ENCODE measurements at places on chromosomes 1 and 21.

DNA sequence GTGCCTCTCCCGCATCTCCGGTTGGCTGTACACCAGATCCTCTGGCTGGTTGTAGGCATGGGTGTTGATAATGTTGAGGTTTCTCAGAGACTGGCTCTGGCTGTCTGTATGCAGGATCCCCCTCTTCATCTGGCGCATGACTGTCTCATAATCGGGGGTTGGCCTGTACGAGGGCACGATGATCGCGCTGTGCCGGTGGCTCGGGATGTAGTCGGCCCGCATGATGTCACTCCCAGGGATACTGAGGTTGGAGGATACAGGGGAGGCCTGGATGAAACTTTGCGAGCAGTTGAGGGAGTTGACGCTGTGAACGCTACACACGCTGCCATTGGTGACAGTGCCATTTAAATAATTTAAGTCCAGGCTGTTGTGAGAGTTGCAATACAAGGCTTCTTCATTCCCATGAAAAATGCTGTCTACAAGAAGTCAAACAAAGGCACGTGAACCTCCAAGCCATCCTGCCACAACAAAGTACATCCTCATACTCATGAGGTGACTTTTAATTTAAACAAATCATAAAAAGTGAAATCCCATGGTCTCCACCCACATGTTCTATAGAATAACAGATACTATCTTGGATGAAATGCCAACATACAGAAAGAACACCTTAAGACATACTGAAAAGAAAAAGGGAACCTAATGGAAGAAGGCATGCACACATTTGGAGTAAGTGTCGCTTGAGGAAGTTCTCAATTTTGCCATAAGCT lies 103.6 kb downstream of the SMYD2 start:
- no peak for DNase-seq

- DNase-seq: peak; percentile 74
These were observed 2.9 kb downstream of the NCDN start for GRCh38 chr1:35560256-35561225.

DNA sequence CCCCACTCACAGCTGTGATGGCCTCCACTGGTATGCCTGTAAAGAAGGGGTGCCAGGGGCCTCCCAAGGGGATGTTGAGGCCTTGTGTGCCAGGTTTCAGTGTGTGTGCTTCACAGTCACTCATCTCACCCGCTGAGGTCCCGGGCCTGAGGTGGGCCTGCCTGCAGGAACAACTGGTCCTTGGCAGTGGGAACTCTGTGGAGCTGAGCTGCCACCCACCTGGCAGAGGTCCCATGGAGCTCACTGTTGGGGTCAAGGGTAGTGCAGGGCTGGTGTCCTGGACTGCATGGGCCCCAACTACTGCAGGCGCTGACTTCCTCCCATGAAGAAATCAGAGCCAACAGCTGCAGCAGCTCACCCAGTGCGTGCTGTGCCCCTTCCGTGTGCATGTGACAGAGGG lies 17.3 kb upstream of the ZNF678 start:
- no peak for DNase-seq

DNA sequence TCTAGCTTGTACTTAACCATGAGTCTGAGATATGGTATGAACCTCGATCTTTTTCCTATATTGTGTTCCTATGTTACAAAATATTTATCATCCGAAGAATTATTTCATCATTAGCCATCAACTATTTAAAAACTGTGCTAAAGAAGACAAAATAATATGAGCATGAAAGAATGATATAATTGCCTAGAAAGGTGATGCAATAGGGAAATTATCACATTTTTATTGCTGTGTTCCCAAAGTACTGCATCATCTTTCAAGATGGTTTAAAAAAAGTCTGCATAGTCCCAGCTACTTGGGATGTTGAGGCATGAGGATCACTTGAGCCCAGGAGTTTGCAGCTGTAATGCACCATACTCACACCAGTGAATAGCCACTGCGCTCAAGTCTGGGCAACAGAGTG lies 126.7 kb downstream of the APP start:
- no peak for DNase-seq

DNA sequence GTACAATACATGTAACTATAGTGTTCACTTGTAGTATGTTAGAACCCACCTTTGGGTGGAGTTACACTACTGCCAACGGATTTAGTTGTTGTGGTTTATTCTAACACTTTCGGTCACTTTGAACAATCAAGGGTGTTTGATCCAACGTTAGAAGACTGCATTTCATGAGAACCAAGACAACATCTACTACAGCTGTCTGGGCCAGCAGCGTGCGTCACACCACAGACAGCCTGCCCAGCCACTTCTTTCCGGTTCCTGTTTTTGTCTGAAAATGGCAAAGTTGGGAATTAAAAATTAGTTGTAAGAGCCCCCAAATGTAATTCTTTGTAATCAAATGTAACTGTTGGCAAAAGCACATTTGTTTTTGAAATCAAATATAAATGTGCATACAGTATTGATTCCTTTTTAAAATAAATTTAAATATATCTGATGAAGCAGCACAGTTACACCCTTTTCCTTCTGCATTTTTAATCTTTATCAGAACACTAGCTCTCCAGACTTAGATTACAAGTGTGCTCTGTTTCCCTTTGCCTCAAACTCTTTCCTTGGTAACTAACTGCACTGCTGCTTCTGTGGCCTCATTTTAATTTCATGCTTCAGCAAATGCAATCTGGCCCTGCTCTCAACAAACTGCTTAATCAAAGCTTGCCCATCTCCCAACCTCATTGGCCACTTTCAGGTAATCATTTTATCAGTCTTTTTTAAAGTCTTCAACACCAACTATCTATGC lies 86.6 kb upstream of the DPH5 start:
- DNase-seq: no peak

DNA sequence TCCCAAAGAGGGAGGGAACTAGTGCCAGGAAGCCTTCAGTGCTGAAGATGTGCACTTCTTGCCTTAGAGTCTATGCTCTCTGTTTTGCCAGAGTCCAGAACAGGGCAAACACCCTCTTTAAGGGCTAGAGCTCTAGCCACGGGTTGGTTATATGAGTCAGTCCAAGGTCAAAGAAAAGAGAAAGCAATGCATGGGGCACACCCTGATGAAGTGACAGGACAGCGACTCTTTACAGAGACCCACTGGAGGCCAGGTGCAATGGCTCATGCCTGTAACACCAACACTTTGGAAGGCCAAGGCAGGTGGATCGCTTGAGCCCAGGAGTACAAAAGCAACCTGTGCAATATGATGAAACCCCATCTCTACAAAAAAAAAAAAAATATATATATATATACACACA lies 86.1 kb downstream of the TGFBR3 start:
- DNase-seq: no peak

GRCh38 chr1:87812871-87813577 lies 484.3 kb downstream of the LMO4 start:
- no peak for DNase-seq

DNA sequence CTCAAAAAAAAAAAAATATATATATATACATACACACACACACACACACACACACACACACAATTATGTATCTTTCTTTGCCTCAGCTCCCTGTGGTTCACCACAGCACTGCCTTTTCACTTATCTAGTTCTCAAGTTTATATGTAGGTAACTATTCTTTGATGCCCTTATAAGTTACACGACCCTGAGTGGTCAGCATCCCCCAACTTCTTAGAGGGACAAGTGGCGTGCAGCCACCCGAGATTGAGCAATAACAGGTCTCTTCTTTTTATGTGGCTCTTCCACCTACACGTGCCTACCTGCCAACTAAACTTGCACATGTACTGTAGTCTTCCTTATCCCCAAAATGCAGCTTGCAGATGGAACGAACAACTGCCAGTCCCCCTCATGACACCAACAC lies 120.8 kb downstream of the GABPA start:
- no peak for DNase-seq

DNA sequence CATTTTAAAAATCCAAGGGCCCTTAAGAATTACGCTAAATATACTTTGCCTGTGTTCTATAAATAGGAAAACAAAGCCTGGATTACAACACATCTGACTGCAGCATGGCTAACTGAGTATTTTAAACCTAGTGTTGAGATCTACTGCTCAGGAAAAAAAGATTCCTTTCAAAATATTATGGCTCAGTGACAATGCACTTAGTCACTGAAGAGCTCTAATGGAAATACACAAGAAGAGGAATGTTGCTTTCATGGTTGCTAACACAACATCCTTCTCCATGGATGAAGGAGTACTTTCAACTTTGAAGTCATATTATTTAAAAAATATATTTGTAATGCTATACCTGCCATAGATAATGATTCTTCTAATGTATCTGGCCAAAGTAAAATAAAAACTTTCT lies 248.3 kb upstream of the NEGR1 start:
- DNase-seq: no peak

DNA sequence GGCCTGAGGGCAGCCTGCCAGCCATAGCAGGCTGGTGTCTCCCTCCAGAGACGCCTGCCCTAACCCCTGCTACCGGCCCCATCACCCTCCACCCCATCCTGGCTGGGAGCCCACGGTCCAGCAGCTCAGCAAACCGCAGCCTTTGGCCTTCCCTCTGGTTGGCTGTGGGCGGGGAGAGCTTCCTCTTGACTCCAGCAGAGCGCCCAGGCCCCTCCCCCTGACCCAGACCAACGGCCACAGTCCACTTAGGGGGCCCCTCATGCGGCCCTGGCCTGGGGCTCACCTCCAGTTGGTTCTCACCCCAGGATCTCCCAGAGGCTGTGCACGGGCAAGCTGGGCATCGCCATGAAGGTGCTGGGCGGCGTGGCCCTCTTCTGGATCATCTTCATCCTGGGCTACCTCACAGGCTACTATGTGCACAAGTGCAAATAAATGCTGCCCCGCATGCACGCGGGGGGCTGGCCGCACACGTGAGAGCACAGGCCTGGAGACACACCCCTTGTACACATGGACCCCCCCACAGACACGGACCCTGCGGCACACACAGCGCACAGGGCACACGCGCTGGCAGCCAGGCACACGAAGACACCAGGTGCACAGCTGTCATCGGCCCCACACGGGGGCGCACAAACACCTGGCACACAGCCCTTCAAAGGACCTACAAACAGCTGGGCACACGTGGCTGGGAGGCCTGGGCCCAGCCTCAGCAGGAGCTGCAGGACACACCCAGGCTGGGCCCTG lies 3.1 kb downstream of the SMIM1 start:
- no peak for DNase-seq

- DNase-seq: no peak
These were observed 79.4 kb downstream of the TGFB2 start for GRCh38 chr1:218424502-218424901.

DNA sequence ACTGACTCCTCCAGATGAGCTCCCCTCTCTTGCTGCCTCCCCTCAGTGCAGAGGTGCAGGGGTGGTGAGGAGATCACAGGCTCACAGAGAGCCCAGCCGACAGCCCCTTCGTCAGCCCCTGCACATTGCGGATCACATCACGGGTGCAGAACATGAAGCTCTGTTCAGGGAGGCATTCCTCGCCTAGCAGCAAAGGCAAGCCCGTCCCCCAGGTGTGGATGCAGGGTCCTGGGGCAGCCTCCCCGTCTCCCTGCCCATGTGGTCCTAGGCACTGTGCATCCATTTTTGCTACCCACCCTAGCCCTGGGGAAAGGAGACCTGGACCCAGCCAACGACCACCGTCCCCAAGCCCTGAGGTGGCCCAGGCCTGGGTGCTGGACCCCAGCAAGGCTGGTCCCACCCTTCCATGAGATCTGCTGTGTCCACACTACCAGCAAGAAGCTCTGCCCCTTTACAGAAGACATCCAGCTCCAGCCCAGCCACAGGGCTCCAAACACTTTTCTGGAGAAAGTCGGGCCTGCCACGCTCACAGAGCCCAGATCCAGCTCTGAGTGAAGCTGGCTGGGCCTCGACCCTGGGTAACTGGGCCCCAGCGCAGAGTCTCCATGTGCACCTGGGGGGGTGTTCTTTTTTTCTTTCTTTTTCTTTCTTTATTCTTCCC lies 248.7 kb downstream of the NPHP4 start:
- DNase-seq: no peak

DNA sequence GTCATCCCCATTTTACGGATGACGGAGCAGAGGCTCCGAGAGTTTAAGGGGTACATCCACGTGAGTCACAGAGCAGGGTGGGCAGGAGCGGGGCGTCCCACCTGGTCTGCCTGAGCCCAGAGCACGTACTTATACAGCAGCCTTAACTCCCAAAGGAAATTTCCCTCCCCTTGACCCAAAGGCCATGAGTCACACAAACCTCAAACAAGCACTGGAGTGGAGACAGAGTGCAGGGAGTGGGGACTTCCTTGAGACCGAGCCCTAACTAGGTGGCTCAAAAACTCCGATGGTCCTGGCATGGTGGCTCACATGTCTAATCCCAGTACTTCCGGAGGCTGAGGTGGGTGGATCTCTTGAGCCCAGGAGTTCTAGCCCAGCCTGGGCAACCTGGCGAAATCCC lies 141.6 kb upstream of the KLHDC7A start:
- no peak for DNase-seq

GRCh38 chr1:64882574-64883255 lies 83.6 kb downstream of the JAK1 start:
- no peak for DNase-seq

DNA sequence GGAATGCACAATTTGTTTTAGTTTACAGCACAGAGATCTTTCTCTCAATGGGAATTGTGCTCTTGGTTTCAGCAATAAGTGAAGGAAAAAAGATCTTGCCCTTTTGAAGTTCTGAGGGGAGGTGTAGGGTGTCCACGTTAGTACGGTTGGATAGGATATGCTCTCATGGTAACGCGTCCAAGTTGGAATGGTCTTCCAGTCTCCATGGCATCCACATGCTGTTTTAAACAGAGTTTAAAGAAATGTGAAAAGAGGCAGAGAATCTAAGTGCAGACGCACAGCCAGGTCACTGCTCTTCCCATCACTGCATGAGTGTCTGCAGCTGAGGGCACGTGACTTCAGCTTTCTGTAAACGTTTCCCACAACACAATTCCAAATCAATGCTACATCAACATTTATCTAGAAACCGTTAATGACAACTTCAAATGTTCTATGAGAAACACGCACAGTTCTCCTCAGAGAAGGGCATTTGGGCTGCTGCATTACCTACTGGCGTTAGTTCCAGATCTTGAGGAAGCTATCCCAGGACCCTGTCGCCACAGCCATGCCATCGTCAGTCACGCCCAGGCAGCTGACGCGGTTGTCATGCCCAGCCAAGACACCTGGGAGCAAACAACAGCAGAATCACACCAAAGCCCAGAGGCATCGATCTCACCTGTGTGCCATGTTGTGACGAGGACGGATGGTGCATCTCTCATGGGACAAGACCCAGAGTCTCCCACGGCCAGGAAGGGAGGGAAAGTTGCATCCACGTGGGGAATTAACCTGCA lies 8.8 kb upstream of the NADK start:
- DNase-seq: no peak

GRCh38 chr1:162404550-162405160 lies 7.3 kb downstream of the SH2D1B start:
- DNase-seq: no peak

- DNase-seq: no peak
These were observed 18.5 kb downstream of the KCNN3 start for GRCh38 chr1:154851392-154852177.
